Neural crest cell (in vitro differentiated cells): ENCODE measurements at places on chromosomes 16 and 17. TPM values are rescaled to one million over a fixed set of nuclear protein-coding genes. Genes with fewer than 3 reads are reported as not detected.

DNA sequence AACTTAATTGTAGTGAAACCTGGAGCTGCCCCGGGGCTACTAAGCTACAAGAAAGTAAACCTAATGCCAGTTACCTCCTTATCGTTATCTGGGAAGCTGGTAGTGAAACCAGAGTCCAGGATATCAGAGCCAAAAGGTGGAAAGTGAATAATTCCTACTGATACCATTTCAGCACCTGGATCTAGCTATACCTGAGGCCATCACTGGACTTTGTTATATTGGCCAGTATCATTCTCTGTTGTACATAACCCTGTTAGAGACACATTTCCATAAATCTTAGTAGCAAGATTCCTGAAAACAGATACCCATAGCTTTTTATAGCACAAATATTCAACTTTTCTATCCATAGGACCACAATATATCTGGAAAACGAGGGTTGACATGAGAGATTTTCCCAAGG, 538.0 kb downstream of the GRIN2A start:
- no peak overlapping the region for H3K27ac ChIP-seq
- H3K4me1 ChIP-seq: no peaks in the 10 kb centered on the region
- DNase-seq: no peak

- H3K36me3 ChIP-seq: no peaks in the 10 kb centered on the region
- H3K4me3 ChIP-seq: no peak overlapping the region
- H3K27me3 ChIP-seq: peaks cover 1% of the 10 kb centered on the region
- DNase-seq: no peak
Measured at GRCh38 chr16:49918257-49918656, 62.3 kb upstream of the ZNF423 start.

The NUPR1 gene
- not detected in 2 replicates for total RNA-seq

DNA sequence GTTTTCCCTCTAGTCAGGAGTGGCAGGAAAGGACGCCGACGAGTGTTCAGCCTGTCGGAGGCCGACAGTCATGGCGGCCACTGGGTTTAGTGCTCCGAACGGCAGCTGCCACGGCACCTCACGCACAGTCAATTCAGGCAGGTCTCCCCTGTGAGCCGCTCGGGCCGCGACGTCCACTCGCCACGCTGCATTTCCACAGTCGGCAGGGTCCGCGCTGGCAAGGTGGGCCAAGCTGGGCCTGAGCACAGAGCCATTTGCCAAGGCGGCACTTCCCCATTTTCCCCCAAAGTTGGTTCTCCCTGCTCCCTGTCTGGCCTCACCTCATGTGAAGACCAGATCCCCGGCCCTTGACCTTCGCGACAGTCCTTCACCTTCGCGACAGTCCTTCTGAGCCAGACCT, 81.9 kb downstream of the SOCS1 start:
- no peak for DNase-seq
- H3K27me3 ChIP-seq: no peaks in the 10 kb centered on the region
- H3K36me3 ChIP-seq: peaks cover 4% of the 10 kb centered on the region
- no peaks in the 10 kb centered on the region for H3K4me1 ChIP-seq

The C16orf74 gene
- 1.2 TPM in 2 replicates for total RNA-seq

The DPEP3 gene
- total RNA-seq: not detected in 2 replicates

The RPL23 gene
- total RNA-seq: 1,802 and 1,851 TPM in 2 replicates

GRCh38 chr16:77059446-77059845, 131.5 kb upstream of the MON1B start:
- DNase-seq: no peak
- peaks cover 9% of the 10 kb centered on the region for H3K27me3 ChIP-seq
- H3K4me1 ChIP-seq: peaks cover 13% of the 10 kb centered on the region
- no peaks in the 10 kb centered on the region for H3K36me3 ChIP-seq
- no peak overlapping the region for H3K27ac ChIP-seq
- H3K4me3 ChIP-seq: no peak overlapping the region

DNA sequence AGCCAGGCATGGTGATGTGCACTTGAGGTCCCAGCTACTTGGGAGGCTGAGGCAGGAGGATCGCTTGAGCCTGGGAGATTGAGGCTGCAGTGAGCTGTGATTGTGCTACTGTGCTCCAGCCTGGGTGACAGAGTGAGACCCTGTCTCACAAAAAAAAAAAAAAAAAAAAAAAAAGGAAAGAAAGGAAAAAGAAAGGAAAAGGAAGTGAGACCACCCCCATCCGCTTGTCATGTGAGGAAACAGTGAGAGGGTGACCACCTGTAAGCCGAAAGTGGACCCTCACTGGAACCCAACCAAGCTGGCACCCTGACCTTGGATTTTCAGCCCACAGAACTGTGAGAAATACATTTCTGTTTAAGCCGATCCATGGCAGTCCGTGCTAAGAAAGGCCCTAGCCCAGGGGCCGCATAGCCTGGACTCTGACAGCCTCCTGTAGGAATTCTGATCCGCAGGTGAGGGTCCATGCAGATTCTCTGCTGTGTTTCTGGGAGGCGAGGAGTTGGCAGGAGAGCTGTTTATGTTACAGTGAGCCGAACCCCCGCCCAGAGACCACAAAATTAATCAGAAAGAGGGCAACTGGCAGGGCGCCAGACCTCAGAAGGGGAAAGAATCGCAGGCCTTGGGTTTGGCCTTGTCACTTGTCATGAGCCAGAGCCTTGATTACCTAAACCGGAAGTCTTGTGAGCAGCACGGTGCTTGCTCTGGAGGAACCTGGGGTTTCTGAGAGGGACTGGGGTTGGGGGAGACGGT, 945 bp downstream of the SGSH start:
- H3K4me3 ChIP-seq: peak overlapping the region; percentile 92
- no peak for DNase-seq
- peaks cover 6% of the 10 kb centered on the region for H3K36me3 ChIP-seq
- H3K4me1 ChIP-seq: peaks cover 20% of the 10 kb centered on the region
- no peaks in the 10 kb centered on the region for H3K27me3 ChIP-seq

The CLEC18B gene
- total RNA-seq: 1.4 and 2.1 TPM in 2 replicates

The KRTAP9-8 gene
- not detected in 2 replicates for total RNA-seq

DNA sequence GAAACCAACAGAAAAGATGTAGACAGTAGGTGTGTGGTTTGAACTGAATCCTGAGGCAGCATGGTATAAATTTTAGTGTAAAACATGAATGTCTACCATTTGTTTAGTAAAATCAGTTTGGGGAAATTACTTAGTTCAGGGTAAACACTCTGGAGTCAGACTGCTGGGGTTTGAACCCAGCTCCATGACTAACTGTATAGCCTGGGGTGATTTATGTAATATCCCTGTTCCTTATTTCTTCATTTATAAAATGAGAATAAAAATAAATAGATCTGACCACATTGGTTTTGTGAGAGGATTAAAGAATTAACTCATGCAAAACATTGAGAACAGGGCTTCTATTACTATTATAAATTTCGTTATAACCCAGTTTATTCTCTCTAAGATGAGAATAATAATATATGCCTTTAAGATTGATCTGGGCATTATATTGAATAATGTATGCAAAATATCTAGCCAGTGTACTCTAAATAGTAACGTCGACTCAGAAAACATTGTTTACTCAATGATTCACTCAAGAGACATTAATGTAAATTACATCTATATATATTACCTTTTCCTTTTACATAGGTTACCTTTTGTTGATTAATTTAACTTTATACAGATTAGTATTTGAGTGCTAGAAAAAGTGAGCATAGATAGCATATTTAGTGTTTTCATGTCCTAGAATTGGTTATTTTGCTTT, 120.6 kb upstream of the KCNJ16 start:
- DNase-seq: no peak
- no peak overlapping the region for H3K27ac ChIP-seq
- H3K4me1 ChIP-seq: peaks cover 8% of the 10 kb centered on the region
- H3K4me3 ChIP-seq: no peak overlapping the region
- no peaks in the 10 kb centered on the region for H3K36me3 ChIP-seq

The PIK3R5 gene
- total RNA-seq: 0.52 and 1.4 TPM in 2 replicates

DNA sequence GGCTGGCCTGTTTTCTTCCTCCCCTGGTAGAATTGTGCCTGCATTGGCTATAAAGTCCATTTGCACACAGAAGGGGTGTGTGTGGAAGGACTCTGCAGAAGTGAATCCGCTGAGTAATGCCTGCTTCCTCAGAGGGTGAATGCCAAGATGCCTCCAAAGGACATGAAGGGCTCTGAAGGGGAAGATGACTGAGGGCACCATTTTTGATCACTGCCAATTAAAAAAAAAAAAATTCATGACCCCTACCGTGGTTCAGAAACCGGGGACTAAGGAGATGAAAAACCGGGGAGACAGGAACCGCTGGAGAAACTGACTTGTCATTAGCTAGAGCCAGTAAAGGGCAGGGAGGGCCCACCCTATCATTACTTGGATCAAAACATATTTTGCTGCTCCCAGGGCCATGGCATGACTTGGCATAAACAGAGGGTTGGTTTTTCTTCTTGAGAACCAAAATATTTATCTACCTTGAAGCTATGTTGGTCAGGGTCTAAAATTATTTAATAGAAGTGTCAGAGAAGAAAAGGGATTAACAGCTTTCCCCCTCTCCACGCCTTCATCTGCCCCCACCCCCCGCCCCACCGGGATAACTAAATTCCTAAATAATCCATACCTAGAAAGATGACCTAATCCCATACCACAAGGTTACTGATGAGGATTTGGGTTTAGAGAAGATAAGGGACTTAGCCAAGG, 3.6 kb upstream of the USP7 start:
- peaks cover 6% of the 10 kb centered on the region for H3K4me1 ChIP-seq
- no peak overlapping the region for H3K27ac ChIP-seq
- H3K36me3 ChIP-seq: no peaks in the 10 kb centered on the region
- DNase-seq: no peak

The PDILT gene
- not detected in 2 replicates for total RNA-seq

GRCh38 chr17:79938336-79939093, 97.2 kb downstream of the TBC1D16 start:
- peaks cover 17% of the 10 kb centered on the region for H3K36me3 ChIP-seq
- no peak for DNase-seq
- H3K27ac ChIP-seq: no peak overlapping the region
- peaks cover 22% of the 10 kb centered on the region for H3K4me1 ChIP-seq
- no peak overlapping the region for H3K4me3 ChIP-seq

- peak overlapping the region; percentile 75 for H3K27ac ChIP-seq
- DNase-seq: no peak
- H3K4me3 ChIP-seq: no peak overlapping the region
- H3K36me3 ChIP-seq: no peaks in the 10 kb centered on the region
- H3K4me1 ChIP-seq: peaks cover 9% of the 10 kb centered on the region
Measured at GRCh38 chr17:1736348-1737281, 6.1 kb upstream of the SERPINF2 start.

DNA sequence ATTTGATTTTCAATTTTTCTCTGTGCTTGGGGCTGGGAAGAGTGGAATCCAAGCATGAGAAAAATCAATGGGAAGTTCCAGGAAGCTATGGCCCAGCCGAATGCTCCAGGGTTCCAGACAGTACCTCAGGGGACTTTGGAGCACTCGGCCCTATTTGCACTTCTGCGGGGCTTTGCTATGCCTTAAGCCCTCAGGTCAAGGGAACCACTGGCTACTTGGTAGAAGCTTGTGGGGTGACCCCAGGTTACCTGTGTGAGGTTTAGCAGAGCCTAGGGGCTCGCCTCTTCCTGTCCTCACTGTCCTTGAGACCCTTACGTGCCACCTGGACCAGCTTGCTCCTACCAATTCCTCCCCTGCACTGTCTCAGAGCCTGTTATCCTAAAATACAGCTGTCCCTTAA, 121.3 kb downstream of the MGAT5B start:
- H3K4me3 ChIP-seq: no peak overlapping the region
- no peaks in the 10 kb centered on the region for H3K27me3 ChIP-seq
- H3K27ac ChIP-seq: no peak overlapping the region
- no peaks in the 10 kb centered on the region for H3K36me3 ChIP-seq
- DNase-seq: no peak

DNA sequence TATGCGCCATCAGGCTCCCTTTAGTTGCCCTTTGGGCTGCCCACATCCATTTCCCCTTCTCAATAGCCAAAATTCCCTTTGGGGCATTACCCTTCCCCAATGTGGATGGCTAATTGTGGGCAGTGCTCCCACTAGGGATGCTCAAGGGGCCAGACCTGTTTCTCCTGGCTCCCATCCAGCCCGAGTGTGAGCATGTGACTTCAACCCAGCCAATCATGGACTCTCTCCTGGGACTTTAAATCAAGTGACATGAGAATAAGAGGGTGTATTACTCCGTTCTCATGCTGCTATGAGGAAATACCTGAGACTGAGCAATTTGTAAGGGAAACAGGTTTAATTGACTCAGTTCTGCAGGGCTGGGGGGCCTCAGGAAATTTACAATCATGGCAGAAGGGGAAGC, 60.9 kb upstream of the WSB1 start:
- H3K27me3 ChIP-seq: peaks cover 5% of the 10 kb centered on the region
- no peaks in the 10 kb centered on the region for H3K36me3 ChIP-seq
- H3K27ac ChIP-seq: no peak overlapping the region
- no peak for DNase-seq

- H3K27me3 ChIP-seq: peaks cover 14% of the 10 kb centered on the region
- no peak overlapping the region for H3K27ac ChIP-seq
- H3K4me3 ChIP-seq: peak overlapping the region; percentile 89
- no peak for DNase-seq
- H3K36me3 ChIP-seq: peaks cover 16% of the 10 kb centered on the region
Measured at GRCh38 chr17:75155191-75155601, 884 bp upstream of the JPT1 start.

- H3K36me3 ChIP-seq: peaks cover 19% of the 10 kb centered on the region
- H3K4me1 ChIP-seq: peaks cover 47% of the 10 kb centered on the region
- H3K27me3 ChIP-seq: no peaks in the 10 kb centered on the region
Measured at GRCh38 chr16:9112166-9112843, 20.9 kb downstream of the HAPSTR1 start.

The HLF gene
- total RNA-seq: not detected in 2 replicates

DNA sequence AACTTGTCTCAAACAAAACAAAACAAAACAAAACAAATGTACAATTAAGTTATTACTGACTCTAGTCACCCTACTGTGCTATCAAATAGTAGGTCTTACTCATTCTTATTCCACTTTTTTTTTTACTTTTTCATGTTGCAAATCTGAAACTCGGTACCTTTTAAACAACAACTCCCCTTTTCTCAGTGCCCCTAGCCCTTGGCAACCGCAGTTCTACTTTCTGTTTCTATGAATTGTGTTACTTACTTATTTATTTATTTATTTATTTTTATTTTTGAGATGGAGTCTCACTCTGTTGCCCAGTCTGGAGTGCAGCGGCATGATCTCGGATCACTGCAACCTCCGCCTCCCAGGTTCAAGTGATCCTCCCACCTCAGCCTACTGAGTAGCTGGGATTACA, 104.0 kb downstream of the SLC39A11 start:
- H3K4me3 ChIP-seq: no peak overlapping the region
- H3K27me3 ChIP-seq: no peaks in the 10 kb centered on the region
- H3K36me3 ChIP-seq: no peaks in the 10 kb centered on the region
- peaks cover 3% of the 10 kb centered on the region for H3K4me1 ChIP-seq
- H3K27ac ChIP-seq: no peak overlapping the region
